IPS DF 6.9 (cell line): ENCODE measurements at places on chromosomes 12 and 14.

DNA sequence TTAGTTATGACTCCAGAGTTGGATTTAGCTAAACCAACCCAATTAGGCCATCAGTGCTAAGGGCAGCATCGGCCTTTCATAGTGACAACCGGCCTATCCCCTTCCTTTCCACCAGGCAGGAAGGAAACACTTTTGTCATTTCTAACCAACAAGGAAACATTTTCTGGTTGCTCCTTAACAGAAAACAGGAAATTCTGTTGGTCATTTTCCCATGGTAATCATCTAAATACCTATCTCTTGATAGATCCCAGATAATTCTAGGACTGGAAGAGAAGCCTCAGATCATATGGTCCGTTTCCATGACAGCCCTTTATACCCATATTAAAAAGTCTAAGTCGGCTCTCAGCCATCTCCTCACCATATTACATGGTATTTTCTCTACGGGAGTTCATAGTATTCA, 79.2 kb upstream of the USP44 start:
- DNase-seq = no peak

- no peak for DNase-seq
These were observed 693 bp downstream of the MAP3K9 start for GRCh38 chr14:70808416-70809224.

- no peak for DNase-seq
These were observed 1.6 kb downstream of the PHLDA1 start for GRCh38 chr12:76029982-76030340.

DNA sequence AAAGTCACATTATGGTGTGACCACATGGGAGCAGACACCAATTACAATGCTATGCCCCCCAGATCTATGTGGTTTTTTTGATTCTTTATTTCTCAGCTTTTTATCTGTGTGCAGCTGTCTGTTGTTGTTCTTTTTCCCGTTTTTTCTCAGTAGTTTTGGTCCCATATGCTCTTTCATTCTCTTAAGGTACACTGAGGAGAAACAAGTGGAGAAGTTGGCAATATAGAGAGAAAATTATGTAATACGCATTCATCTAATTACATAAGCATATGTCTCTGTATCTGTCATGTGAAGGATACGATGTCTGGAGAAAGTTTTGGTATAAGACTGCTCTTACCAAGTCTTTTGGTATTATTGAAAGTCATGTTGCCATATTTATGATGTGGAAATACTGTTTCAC, 819.0 kb downstream of the NRXN3 start:
- no peak for DNase-seq

DNA sequence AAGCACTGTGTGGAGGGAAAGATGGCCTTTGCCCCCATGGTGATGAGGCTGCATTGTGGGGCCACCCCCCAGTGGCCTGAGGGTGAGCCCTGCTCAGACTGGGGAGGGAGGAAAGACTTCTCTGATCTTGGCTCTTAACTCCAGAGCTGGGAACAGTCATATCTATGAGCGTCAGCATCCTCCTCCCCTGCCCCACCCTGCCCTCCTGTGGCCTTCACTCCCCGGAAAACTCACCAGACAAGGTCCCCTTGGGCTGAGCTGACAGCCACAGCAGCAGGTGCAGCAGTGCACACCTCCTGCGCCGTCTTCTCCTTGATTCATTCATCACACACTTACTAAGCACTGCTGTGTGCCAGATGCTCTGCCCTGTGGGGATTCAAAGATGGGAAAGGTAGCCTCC, 98.8 kb downstream of the B4GALNT3 start:
- no peak for DNase-seq

DNA sequence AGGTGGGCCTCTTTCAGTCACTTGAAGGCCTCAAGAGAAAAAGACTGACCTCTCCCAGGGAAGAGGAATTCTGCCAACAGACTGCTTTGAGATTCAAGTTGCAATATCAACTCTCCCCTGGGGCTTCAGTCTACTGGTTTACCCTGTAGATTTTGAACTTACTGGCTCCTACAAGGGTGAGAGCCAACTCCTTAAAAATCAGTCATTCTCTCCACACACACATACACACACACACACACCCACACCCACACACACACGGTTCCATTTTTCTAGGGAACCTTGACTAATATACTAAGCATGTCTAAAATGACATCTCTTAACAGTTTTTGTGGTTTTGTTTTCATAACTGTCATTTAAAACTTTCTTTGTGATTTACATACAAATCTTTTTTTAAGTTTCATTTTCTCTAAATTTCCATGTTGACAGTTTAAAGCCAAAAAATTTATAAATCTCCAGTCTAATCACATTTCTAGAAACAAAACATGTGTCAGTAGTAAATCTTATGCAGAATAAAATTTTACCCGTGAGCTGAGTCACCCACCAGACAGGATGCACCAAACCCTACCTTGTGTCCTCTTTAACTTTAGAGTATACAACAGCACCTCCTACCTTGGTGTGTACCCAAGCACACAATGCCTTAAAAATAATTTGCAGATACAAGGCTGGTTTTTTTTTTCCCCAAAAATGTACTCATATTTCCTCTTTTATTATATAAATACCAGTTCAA, 394.6 kb downstream of the AEBP2 start:
- DNase-seq = no peak

DNA sequence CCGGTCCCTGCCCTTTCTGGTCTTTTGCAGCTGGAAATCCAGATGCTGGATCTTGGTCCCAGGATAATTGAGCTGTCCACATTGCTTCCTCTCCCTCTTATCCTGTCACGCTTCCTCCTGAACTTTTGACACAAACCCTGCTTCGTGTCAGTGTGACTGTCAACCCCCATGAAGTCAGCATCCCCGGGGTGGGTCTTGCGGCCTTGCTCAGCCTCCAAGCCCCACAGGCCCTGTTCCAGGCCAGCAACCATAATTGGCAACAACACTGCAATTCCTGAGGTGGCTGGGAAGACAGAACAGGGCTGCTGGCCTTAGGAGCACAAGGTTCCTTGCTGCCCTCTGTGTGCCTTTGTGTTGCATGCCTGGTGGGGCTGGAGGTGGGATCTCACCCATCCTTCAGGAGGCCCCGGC, 74.9 kb downstream of the NTF3 start:
- no peak for DNase-seq
